ENCODE measurements at places on chromosomes 3 and 15.

GRCh38 chr3:6439226-6439625 is 421.7 kb upstream of the GRM7 start:
- DNase-seq, result no peak

DNA sequence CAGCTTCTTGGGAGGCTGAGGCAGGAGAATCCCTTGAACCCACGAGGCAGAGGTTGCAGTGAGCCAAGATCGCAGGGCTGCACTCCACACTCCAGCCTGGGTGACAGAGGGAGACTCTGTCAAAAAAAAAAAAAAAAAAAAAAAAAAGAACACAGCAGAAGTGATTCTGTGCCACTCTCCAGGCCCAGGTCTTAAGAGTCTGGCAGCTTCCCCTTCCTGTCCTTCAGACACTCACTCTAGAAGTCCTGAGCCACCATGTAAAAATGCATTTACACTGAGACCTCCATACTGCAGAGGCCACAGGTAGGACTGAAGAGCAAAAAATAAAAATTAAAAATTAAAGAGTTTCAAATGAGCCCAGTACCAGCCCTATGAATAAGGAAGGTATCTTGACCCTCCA is 11.8 kb upstream of the CDV3 start:
- no peak for DNase-seq

- DNase-seq, result no peak
Measured at GRCh38 chr15:66131200-66131599, 122.3 kb downstream of the MEGF11 start.

DNA sequence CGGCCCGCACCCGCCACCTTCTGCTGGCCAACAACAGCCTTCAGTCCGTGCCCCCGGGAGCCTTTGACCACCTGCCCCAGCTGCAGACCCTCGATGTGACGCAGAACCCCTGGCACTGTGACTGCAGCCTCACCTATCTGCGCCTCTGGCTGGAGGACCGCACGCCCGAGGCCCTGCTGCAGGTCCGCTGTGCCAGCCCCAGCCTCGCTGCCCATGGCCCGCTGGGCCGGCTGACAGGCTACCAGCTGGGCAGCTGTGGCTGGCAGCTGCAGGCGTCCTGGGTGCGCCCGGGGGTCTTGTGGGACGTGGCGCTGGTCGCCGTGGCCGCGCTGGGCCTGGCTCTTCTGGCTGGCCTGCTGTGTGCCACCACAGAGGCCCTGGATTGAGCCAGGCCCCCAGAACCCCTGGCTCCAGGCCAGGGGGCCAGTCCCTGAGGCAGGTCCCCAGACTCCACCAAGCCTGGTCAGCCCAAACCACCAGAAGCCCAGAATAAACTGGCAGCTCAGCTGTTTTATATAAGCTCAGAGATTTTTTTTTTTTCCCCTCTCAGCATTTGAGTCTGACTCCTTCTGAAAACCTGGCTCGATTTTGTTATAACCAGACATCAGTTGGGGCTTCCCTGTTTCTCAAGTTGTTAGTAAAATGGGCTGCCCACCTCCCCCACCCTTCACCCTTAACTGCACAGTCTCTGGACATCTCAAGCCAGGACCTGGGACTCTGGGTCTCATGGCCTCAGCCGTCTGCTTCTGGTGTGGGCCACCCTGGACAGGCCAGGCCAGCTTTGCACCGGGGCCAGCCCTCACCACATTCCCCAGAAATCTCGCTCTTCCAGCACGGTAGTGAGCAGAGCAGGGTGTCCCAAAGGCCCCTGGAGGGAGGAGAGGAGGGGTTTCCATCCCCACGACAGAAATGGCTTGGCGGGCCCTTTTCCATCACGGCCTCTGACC is 1.6 kb downstream of the GP9 start:
- DNase-seq, result no peak

- no peak for DNase-seq
Measured at GRCh38 chr3:192260116-192261010, 467.0 kb downstream of the FGF12 start.

DNA sequence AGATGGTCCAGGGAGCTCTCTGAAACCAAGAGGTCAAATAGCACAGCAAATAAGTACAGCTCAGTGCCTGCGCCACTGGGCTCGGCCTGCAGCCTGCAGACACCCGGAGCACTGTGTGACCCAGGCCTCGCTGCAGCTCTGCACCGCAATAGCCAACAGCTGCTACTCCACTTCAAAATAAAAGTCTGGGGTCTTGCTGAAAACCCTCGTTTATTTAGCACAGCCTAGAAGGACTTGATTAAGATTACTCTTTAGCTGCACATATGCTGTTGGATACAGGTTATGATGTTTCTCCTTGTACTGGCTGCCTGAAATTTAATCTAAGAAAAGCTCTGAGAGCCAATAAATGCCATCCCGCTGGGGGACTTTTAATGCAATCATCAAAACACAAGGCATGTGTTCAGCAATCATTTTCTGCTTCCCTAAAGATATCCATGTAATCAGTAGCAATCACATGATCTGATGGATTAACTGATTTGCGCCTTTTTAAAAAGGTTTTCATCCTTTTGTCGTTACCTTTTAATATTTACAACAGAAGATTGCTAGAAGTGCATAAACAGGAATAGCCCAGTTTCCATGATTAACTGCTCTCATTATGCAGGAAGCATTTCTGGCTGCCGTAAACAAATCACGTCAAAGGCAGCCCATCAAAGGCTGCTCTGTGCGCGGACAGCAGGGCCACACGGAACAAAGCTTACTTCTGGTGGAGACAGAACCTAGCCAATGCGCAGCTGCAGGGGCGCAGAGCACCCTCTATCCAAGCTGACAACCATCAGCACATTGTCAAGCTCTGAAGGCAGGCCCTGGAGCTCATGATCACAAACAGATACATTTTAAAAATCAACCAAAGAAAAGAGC is 58.8 kb downstream of the CLASP2 start:
- DNase-seq, result peak; percentile 58

- DNase-seq, result no peak
Measured at GRCh38 chr3:105801397-105801796, 67.4 kb downstream of the CBLB start.

DNA sequence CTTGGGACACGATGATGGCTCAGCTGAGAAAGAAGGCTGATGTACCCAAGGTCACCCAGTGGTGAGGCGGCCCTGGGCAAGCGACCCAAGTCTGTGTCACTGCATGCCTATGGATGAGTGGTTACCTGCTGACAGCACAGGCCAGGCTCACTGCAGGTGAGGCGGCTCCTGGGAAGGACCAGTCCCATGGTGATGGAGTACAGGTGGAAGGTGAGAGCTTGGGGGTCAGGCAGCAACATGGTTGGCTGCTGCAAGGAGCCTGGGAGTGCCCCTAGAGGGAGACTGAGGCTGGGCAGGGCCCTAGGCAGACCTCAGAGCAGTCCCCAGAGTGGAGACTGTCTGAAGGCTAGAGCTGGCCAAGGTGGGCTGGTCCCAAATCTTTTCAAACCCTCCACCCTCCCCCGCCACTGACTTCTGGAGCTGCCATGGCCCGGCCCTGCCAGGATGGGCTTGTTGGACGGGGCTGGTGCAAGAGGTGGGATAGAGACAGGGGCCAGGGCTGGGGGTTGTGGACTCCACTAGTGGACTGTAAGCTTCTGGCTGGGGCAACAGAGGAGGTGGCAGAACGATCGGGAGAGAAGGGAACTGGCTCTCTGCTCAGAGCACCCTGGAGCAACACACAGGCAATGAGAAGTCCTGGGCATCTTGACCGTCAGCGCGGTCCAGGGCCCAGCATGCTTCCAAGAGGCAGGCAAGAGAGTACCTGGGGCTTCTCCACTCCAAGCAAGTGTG is 72.5 kb upstream of the SLC6A11 start:
- no peak for DNase-seq

DNA sequence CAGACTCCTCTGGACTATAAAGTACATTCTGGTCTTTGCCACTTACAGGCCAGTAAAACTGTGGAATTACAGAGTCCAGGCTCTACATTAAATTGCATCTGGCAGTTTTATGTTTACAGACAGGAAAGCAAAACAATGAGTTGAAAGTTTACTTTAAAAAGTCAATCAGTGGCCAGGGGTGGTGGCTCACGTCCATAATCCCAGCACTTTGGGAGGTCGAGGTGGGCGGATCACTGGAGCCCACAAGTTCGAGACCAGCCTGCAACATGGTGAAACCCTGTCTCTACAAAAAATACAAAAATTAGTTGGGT is 53.8 kb downstream of the TM4SF4 start:
- no peak for DNase-seq

GRCh38 chr3:42701371-42702065 is 1.1 kb downstream of the HHATL start:
- peak; percentile 87 for DNase-seq

- DNase-seq, result peak; percentile 42
Measured at GRCh38 chr3:44529927-44530326, 25.1 kb upstream of the ZKSCAN7 start.

GRCh38 chr15:100341750-100342560 is at the start of gene ADAMTS17:
TSS of gene ADAMTS17 (minus strand) at chr15:100341975. CDS start at chr15:100341899, 76 bp downstream.
- DNase-seq, result peak; percentile 74

GRCh38 chr15:67853454-67853853 is 13.6 kb upstream of the RNU6-1 start:
- no peak for DNase-seq
